ENCODE measurements at places on chromosomes 2 and 18.
A peak's percentile ranks its signal among the peaks of the same experiment; 100 is the strongest.

GRCh38 chr2:233152541-233152940 lies 92.4 kb downstream of the INPP5D start:
- peak; percentile 38 for DNase-seq

GRCh38 chr2:158489366-158490112 lies 32.8 kb downstream of the PKP4 start:
- DNase-seq = no peak

GRCh38 chr2:8542381-8543059 lies 139.3 kb upstream of the ID2 start:
- no peak for DNase-seq

GRCh38 chr2:127078666-127079270 lies 28.2 kb downstream of the BIN1 start:
- DNase-seq = no peak

- no peak for DNase-seq
These were observed 5.9 kb upstream of the TMSB10 start for GRCh38 chr2:84899304-84900204.

DNA sequence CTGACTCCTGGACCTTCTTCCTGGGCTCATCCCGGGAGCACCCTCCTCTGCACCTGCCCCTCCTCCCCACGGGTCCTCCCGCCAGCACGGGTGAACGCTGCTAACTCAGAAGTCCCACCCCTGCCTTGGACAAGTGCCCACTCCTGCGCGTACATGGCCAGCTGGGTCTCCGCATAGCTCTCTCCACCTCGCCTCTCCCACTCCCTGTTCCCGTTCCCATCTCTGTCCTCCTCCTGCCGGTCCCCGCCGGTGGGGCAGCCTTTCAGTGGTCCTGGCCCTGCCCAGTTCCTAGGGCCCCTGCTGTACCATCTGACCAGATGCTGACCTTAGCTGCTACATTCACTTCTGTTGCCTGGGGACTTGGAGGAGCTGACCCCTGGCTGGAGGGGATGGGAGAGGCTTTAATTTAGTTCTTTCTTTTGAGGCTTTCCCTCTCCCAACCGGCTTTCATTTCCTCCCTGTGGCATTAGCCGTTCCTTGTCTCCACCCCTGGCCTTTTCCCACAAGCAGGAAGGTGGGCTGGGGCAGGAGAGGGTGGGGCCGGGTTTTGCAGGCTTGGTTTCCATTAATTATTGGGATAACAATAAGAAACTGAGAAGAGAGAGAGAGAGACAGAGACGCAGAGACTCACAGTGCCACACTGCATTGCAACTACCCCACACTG lies 136.1 kb downstream of the SH3BP4 start:
- DNase-seq = peak; percentile 45

- DNase-seq = no peak
These were observed 19.8 kb downstream of the TMEM185B start for GRCh38 chr2:120203251-120204021.

GRCh38 chr2:74001121-74001520 lies 16.4 kb downstream of the TET3 start:
- DNase-seq = no peak

DNA sequence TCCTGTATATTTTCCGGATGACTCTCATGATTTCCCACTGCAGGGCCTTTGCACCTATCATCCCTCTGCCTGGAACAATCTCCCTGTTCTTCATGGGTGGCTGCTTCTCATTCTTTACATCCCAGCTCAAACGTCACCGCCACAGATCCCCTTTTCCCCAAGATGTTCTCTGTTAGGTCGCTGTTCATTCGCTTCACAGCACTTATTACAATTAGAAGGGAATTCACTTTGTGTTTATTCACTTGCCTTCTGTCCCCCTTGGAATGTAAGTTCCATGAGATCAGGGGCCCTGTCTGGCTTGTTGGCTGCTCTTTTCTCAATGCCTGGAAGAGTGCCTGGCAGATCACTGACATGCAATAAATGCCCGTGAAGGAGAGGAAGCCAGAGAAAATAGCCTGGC lies 106.7 kb downstream of the FOXI3 start:
- DNase-seq = no peak

GRCh38 chr18:41666231-41666630 lies 288.8 kb upstream of the PIK3C3 start:
- no peak for DNase-seq

- DNase-seq = no peak
These were observed 4.3 kb upstream of the HES6 start for GRCh38 chr2:238244151-238244550.

DNA sequence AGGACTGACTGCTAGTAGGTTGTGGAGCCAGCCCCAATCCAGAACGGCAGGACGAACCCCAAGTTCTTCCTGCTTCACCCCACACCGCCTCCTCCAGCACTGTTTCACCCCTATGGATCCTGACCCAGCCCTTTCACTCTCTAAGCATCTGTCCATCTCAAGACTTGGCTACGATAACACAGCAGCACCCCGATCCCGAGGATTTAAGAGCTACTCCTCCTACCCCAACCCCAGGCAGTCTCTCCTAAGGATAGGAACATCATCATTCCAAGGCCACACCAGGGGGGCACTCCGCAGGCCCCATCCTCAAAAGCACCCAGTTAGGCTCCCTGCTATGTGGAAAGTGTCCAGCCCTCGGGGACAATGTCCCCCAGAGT lies 645 bp downstream of the KCTD18 start:
- no peak for DNase-seq

DNA sequence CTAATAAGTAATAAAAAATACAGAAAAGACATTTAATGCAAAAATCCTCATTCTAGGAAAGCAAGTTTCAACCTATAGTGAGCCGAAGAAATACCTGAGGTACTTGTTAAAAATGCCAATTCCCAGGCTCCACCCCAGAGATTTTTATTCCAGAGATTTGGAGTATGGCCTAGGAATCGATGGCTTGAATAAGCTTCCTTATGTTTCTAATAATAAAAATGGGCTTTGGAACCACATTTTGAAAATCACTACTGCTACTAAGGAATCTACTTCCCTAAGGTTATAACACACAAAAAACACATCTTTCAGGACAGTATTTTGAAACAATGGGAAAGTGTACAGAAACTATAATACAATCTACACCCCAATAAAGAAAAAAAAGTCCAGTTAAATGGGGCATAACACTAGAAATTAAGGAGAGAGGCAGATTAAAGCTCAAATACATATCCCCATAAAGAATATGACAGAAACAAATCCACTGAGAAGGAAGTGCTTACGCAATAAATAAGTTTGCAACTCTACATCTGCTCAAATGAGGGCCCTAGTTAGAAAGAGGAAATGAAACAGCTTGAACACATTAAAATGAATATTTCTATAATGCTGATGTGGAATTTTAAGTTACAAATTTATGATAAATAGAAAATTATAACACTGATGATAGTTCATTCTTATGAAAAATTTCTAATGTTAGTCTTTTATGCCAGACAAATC lies 103.7 kb downstream of the EPB41L3 start:
- no peak for DNase-seq

DNA sequence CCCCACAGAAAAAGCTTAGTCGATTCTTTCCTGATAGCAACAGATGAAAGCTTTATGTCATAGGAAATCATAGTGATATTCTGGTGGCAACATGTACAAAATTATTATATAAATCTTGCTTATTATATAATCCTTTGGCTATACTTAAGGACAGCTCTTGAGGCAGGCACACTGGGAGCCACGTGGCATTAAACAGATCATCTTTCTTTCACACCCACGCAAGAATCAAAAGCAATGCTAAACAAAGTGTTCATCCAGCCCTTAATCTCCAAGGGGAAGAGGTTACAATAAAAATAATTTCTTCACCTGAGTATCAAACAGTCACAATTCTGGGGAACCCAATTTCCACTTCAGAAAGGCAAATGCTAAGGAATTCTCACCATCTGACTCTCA lies 57.8 kb downstream of the CYB5A start:
- no peak for DNase-seq

DNA sequence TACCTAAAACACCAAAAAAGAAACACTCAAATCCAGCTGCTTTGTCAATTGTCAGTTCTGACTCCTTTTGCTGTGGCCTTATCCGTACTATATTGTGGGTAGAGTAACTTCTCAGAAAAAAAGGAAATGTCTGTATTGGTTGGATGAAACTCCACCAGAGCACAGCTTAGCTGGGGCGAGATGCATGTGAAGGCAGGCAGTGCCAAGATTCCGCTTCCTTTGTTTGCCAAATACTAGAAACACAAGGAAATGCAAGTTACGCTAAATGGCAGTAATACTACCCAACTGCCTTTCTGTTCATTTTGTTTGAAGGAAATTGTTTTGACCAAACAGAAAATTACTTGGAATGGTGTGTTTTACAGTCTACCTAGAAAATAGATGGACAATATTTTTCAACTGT lies 10.0 kb downstream of the KLF11 start:
- DNase-seq = no peak

- DNase-seq = no peak
These were observed 32.7 kb downstream of the SIX3 start for GRCh38 chr2:44974064-44974715.

GRCh38 chr2:230762317-230762896 lies 49.8 kb downstream of the CAB39 start:
- DNase-seq = no peak

- no peak for DNase-seq
These were observed 15.4 kb downstream of the HJURP start for GRCh38 chr2:233838726-233839446.

DNA sequence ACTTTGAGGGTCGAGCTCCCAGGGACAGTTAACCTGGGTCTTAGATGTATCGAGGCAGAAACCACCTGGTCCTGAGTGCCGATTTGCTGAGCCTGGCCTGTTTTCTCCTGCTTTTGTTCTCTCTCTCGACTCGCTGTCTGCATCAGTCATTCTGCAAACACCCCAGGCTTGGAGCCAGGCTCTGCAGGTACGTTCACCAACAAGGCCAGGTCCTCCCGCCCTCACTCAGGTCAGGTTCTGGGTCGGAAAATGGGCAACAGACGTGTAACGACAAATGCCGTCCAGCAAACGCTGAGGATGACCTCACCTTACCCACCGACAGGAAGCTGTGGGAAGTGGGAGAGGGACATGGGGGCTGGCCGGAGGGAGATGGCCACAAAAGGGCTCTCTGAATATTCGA lies 57.7 kb upstream of the PXDN start:
- DNase-seq = no peak

- no peak for DNase-seq
These were observed 6.1 kb downstream of the CABLES1 start for GRCh38 chr18:23141104-23141999.

- DNase-seq = no peak
These were observed 62.7 kb upstream of the EML6 start for GRCh38 chr2:54660752-54661151.

GRCh38 chr2:106175086-106175850 lies 18.8 kb downstream of the UXS1 start:
- DNase-seq = no peak

DNA sequence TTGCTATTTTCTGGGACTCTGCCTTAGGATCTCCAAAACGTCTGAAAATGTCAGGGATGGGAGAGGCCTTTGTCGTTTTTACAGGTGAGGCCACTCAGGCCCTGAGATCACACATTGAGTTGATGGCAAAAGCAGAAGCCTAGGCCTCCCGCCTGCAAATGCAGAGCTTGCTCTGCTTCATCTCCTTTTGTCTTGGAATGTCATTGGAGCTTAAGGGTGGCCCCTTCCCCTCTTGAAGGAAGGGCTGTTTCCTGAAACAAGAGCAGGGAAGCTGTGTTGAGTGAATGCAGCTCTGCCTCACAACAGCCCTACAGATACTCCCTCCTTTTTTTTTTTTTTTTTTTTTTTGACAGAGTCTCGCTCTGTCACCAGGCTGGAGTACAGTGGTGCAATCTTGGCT lies 123.5 kb downstream of the GLI2 start:
- no peak for DNase-seq

- no peak for DNase-seq
These were observed 1083.2 kb downstream of the SOCS6 start for GRCh38 chr18:71371951-71372605.

GRCh38 chr2:189013031-189013430 lies 38.9 kb downstream of the COL3A1 start:
- no peak for DNase-seq

- DNase-seq = no peak
These were observed 58.0 kb downstream of the FAM168B start for GRCh38 chr2:131035112-131035825.

- no peak for DNase-seq
These were observed 138.8 kb downstream of the TWIST2 start for GRCh38 chr2:238986491-238987351.

GRCh38 chr18:68725346-68725745 lies 10.4 kb upstream of the TMX3 start:
- peak; percentile 79 for DNase-seq

GRCh38 chr2:152453129-152453911 lies 118.3 kb downstream of the FMNL2 start:
- no peak for DNase-seq

GRCh38 chr18:58350526-58350925 lies 278.4 kb downstream of the ALPK2 start:
- no peak for DNase-seq

DNA sequence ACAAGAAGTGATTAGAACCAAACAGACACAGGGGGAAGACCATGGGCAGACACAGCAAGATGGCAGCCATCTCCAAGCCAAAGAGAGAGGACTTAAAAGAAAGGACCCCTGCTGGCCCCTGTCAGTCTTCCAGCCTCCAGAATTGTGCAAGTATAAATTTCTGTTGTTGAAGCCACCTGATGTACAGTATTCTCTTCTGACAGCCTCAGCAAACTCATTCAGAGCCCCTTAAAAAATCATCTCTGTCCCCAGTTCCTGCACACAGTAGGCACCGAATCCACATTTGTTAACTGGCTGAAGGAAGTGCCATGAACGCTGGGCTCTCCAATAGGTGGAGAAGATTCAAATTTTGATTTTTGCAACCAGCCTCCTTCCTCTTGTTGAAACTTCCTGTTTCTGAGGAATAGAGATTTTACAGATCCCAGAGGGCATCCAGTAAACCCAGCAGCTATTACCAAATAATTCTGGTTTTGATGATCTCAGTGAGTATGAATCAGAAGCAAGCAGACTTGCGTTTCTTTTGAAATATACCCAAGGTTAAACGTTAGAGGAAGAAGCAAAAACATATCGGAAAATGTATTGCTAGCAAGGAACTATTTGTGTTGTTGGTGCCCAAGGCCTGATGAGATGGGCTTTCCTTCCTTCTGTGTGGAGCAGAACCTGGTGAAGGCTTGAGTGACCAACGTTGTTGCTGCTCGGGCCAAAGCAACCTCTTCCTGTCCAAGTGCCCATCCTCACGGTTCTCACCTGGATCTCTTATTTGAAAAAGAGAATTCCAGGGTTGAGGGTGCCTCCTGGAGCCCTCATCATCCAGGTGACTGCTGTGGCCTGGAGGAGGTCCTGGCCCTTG lies 47.7 kb upstream of the PLB1 start:
- peak; percentile 81 for DNase-seq

DNA sequence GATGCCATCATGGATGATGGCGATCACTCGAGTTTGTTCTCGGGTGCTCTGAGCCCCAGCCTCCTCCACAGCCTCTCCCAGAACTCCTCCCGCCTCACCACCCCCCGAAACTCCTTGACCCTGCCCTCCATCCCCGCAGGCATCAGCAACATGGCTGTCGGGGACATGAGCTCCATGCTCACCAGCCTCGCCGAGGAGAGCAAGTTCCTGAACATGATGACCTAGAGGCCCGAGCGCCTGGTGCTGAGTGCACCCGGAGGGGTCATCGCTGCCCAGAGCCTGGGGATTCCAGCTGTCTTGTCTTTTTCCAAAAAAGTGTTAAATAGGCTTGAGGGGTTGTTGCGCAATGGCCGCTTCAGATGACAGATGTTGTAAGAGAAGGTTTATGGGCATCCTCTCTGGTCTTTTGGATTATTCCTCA lies 254.8 kb downstream of the GLI2 start:
- DNase-seq = no peak

Measured in astrocyte (in vitro differentiated cells and primary cell).